Stomach (tissue), 19 donors: ENCODE measurements at places on chromosomes 5 and 9. TPM values are rescaled to one million over a fixed set of nuclear protein-coding genes. Genes with fewer than 3 reads are reported as not detected.

DNA sequence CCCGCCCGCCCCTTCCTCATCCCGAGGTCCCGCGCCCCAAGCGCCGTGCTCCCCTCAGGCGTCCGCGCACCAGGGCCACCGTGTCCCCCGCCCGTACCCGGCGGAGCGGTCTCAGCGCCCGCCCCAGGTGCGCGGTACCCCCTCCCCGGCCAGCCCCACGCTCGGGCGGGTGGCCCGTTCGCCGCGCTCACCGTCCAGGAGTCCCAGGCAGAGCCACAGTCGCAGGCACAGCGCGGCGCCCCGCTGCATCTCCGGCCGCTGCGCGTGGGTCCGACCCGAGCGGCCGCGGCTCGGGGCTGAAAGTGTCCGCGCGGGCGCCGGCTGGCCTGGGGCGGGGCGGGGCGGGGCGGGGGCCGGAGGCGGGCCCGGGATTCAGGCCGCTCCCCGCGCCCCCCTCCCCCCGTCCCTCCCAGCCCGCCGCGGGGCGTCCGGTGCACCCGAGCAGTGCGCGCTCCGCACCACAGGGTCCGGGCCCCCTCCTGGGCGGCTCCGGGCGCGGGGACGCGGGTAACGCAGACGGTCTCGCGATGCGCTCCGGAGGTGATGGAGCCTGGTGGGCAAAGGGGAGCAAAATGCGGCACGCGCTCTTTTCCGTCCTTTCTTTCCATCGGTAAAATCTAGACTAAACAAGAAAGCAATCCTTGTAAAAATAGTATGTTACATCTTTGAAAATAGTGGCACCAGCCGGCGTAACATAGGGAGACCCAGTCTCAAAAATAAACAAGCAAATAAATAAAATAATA is at the start of gene FLT4:
TSS of gene FLT4 (minus strand) at position 304 of the 743 bp plus-strand sequence. CDS start at position 249, 55 bp downstream.
- DNase-seq: no peak

DNA sequence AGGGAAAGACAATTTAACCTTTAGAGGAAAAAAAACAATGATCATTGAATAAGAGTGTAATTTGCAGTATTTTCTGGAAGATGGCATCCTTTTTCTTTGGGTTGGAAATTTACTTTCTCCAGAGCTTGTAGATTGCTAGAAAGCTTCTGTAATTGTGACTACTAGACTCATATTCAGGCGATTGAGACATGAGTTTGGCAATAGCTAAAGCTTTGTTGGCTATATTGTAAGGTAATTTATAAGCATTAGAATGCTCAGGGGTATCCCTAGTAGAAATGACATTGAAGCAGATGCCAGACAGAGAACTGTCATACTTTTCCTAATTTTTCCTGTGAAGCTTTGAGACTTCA is 115.3 kb downstream of the UNC13B start:
- no peak for DNase-seq

DNA sequence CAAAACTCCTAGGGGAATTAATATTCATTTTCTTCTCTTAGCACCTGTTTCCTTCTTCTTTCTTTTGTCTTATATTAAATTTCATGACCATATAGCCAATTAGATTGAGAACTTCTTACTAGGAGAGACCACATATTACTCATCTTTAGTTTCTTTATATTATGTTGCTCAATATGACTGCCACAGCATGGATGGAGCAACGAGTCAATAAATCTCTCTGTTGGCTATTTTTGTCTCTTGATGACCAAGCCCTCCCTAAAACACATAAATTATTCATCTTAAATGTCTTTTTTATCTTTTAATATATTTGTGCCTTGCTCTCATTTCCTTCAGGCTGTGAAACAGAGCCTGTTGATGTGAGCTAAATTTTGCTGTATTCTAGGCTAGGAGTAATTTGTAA is 123.0 kb downstream of the ADAMTSL1 start:
- DNase-seq: no peak

DNA sequence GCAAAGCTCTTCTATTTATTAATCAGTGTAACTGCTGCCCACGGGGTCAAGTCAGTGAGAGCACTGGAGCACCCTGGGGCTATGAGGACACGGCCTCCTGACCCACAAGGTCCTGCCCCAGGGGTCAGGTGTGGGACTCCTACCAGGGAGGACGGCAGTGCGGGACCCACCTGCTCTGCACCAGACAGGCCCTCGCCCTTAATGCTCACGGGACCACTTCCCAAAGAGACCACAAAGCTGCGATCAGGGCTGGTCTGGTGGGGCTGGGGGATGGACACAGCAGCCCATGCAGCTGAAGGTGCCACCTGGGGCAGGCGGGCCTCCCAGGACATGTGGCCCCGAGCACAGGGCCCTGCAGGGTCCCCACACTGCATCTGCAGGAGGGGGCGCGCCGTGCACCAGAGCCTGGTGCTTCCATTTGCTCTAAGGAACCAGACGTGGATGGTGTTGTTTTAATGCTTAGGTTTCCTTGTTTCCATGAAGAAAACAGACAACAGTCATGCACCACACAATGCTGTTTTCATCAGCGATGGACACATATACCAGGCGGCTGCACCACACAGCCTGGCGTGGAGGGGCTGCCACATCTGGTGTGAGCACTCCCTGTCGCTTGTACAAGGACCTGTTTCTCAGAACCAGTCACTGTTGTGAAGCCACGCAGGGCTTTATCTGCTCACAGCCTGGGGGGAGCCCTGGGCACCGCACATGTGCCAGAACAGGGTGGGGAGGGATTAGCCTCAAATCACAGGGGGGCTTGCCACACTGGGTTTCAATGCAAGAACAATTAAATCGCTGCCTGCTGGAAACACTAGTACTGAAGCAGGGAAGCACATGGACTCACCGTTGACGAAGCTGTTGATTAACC is 22.6 kb downstream of the CLPTM1L start:
- no peak for DNase-seq

DNA sequence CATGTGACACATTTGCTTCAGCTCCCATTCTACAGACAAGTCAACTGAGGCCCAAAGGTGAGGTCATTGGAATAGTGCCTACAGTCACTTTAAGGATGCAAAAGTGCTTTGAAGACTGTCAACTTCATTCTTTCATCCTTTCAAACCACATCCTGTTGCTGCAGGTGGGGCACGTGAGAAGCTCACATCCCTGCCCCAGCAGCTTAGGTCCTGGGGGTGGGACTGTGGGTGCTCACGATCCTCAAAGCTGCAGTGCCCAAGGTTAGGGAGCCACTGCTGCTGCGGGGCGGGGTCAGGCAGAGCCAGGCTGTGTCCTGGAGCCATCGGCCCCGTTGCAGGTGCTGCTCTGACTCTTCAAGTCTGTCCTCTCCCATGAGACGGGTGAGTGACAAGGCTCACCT is 57.9 kb upstream of the IER5L start:
- DNase-seq: peak; percentile 57

The SLC6A19 gene
- total RNA-seq: not detected
